ENCODE measurements at places on chromosomes 3 and 15. TPM values are rescaled to one million over a fixed set of nuclear protein-coding genes. Genes with fewer than 3 reads are reported as not detected.

Gene EFHB
- 0.68 TPM for total RNA-seq

Gene COL7A1
- total RNA-seq = 5.4 TPM

Gene CASR
- not detected for total RNA-seq

Gene RNF7
- 33.0 TPM for total RNA-seq

Gene CHRNA7
- 5.3 TPM for total RNA-seq
